ENCODE measurements at places on chromosomes 13 and 19.

DNA sequence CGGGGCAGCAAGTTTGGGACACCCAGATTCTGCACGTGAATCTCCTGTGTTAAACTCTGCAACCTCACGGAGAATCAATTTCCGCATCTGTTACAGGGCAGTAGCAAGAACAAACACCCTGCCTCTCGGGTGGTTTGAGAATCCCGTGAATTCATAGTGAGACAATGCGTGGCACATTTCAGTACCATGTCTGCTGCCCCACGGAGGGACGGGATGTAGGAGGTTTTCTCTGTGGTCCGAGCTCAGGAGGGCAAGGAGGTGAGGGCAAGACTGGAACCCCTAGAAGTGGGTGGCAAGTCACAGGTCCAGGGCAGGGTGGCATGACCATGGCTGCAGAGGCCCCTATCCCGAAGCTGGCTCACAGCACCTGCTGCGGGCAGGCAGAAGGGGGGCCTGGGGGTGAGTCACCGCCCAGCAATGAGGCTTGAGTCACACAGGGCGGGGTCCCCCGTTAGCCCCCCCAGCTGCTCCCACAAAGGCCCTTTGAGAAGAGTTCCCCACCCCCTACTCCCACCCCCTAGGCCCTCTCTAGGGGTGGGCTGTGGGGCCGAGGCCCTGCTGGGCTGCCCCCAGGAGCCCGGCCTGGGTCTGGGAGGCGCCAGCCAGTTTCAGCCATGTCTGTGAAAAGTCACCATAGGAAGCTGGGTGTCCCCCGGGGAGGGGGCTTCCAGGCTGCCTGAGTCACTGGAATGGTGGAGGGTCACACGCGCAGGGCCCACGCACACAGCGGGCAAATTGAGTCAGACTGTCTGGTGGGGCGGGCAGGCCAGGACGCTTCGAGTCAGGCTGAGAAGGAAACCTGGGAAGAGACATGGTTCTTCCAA lies 25.8 kb upstream of the NANOS3 start:
- no peak for DNase-seq

- DNase-seq = no peak
Observed at GRCh38 chr13:40798380-40798779, 9.0 kb downstream of the SLC25A15 start.

DNA sequence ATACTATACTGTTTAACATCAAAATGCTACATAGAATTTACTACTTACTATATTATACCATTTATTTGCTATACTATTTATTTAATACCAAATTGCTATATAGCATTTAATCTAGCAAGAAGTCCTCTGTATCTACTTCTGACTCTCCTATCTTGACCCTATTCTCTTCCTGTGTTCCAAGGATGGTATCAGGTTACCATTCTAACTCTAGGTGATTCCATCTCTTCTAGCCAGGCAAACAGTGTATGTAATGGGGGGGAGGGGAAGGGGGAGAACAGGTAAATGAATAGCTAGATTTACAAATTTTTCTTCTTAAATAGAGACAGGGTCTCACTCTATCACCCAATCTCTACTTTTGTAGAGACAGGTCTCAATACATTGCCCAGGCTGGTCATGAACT lies 200.3 kb downstream of the DIAPH3 start:
- no peak for DNase-seq

DNA sequence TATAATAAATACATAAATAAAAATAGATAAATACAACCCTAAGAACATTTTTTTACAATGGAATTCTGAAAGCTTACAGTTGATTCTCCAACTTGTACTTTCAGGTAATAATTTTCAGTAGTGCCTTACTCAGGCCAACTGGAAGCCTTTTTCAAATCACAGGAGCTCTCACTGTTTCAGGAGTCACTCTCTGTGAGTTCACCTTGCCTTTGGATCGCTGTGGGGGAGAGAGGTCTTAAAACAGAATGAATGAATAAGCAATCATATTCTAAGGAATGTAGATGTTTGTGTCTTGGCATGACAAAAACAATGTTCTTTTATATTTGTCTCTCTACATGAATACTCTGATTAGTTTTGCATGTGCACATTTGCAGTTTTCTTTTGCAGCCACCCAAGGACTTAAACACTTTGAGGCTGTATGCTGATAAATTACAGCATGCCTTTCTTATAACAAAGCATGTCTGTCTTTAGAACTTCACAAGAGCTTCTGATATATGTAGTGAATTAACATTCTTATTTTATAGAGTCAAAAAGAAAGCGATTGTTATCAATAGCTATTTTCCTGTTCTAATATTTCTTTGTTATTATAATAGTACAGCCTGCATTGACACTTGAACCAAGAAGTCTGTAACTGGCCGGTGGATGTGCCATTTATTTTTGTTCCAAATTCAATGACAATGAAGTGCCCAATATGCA lies 1111.5 kb upstream of the ATXN8OS start:
- no peak for DNase-seq

GRCh38 chr13:111908361-111908760 lies 158.6 kb upstream of the SOX1 start:
- DNase-seq = no peak

DNA sequence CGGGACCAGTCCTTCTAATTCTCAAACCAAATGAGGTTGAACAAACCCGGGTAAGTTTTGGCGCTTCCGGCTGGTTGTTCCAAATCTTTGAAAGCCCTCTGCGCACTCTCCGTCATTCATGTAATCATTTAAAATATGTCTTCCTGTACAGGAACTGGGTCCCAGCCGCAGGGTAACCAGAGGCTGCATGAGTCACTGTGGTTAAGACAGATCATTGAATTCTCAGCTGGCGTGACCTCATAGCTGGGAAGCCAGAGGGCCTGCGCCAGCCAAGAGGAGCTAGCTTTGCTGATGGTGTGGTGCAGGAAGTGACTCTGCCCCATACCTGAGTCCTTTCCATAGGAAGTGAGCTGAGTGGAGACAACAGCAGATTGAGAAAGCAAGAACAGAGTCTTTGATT lies 135.2 kb downstream of the TSHZ3 start:
- peak; percentile 97 for DNase-seq

DNA sequence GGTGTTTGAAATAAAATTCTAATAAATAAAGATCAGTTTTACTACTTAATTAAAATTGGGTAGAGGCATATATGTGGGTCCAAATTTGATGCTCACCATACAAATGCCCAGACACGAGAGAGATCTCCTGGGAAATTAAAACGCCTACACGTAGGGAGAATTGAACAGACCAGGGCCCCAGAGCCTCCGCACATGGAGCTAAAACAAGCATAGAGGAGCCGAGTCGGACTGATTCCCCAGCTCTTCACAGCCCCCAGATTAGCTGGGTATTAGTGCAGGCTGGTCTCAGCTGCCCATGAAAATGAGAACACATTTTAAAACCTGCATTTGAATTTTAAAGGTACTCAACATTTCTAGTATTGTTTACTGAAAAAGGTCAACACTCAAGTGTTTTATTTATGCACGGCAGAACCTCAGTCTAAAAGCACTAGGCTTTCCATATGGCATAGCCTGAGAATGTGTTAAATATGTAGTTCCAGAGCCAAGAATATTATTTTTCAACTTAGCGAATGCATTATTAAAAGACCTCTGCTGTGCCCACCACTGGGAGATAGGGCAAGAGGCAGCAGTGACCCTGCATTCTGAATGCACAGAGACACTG lies 344.8 kb downstream of the ENOX1 start:
- no peak for DNase-seq

DNA sequence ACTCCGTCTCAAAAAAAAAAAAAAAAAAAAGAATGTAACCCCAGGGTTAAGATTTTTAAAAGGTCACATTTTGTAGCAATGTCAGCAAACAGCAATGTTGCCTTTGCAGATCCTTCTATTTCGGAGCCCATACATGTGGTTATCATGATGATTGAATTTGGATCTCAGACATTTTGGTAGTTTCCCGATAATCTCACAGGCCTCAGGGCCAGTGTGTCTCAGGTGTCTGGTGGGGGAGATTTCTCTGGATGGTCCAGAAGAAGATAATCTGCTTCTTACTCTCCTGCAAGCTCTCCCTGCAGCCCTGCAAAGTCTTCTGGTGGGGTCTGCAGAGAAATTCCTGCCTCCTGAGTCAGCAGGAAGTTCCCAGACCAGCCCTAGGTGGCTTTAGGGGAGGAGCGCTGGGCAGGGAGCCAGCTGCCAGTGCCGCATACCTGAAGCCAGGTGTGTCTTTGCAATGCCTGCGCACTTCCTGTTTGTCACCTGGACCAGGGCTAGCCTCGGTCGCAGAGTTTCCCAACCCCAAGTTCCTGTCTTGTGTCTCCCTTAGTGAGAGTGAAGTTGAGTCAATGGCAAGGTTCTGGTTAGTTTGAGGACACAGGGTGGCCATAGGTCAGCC lies 1.4 kb downstream of the SH2D3A start:
- DNase-seq = no peak

- no peak for DNase-seq
Observed at GRCh38 chr19:51651216-51651846, 4.7 kb upstream of the SIGLEC14 start.

DNA sequence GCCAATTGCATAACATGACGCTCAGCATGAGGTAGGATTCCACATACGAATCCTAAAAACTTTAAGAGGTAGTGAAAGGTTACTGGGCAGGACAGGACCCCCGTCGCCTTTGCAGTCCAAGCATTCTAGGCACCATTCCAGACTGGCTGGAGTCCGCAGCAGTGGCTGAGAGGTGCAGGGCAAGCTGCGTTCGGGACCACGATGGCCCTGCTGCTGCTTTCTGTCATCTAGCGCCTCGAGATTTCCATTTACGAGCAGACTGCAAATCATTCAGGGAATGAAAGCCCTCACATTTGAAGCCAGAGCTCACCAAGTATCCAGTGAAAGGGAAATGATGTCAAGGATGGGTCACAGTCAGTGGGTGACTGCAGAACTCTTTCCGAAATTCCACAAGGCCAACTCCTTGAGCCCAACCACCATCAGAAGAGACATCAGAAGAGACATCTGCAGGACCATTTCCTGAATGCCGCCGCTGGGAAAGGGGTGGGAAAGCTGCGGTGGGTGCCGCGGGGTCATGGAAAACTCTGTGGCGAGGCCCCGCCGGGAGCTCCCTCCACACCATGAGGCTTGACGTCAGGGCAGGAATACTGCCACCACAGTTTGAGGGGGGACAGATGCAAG lies 88.3 kb downstream of the COL4A1 start:
- no peak for DNase-seq

DNA sequence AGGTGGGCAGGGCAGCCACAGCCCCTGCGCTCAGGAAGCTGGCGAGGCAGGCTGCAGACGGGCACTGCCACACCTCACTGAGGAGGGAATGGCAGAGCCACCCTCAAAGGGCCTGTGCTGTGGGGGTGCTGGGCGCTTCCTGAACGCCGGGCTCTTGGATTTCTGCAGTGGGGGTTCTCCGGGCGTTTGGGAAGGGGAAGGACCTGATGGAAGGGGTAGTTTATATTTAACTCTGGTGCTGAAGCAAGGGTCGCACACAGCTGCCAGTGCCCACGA lies 10.5 kb downstream of the GNA11 start:
- no peak for DNase-seq

- no peak for DNase-seq
Observed at GRCh38 chr19:19417628-19418245, 12.3 kb downstream of the GATAD2A start.

GRCh38 chr13:105773863-105774538 lies 761.5 kb downstream of the EFNB2 start:
- DNase-seq = no peak

- DNase-seq = no peak
Observed at GRCh38 chr19:42247640-42248199, 5.3 kb upstream of the GSK3A start.

DNA sequence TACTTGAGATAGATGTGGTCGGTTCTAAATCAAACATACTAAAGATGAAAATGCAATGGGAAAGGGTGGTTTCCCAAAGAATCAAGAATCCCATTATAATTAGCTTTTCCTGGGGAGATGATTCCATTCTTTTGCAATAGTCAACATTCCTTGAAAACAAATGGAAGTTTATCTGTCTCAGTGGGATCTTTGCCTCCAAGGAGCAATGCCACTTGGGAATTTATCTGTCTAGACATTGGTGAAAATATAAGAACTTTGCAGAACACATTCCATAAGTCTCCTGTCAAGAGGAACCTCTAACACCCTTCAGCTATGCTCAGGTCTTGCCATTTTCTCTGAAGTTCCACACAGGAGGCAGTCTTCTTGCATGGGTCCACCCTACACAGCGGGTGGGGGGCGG lies 152.5 kb downstream of the KCTD12 start:
- DNase-seq = no peak

DNA sequence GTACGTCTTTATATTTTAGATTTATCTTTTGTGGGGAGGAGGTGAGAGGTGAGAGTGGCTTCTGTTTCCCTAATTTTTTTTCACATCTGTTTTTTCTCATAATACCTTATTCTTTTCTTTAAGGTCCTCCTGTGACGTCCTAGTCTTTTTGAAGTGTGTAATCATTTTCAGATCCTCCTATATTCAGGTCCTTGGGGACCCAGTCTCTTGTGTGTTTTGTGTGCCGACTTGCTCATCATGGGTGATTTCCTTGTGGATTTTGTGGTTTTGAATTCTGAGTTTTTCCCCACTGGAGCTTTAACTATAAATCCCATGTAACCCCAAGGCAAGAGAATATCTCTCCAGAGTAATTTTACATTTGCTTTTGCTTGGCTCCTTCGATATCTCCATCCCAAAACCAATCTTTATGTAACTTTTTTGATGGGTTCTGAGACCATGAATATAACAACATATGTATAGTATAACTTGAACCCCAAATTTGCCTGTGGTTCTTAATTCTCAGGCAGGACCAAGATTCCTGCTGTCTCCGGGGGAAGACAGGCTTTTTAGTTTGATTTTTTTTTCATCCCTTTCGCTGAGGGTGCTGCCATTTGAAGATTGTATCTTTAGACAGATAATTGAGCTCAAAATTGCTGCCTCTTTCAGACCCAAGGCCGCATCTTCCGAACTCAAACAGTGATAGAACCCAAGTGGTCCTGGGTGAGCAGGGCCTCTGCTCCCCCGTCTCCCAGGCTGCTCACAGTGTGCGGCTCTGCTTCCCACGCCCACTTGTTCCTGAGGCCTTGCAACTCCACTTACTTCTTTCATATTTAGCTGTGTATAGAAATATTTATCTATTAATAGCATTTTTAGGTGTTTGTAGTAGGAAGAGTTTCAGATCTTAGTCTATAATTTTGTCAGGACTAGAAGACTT lies 59.1 kb upstream of the GPR183 start:
- DNase-seq = no peak

DNA sequence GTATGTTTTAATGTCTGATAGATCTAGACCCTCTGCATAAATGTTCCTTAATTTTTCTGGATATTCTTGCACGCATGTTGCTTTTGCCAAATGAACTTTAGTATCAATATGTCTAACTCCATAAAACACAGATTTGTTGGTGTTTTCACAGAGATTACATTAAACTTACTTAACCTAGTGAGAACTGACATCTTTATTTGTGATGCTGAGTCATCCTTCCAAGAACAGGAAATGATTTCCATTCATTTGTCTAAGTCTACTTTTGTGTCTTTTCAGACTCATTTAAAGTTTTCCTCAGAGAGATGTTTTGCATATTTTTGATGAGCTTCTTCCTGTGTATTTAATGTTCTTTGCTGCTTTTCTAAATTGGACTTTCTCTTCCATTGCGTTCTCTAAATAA lies 184.0 kb downstream of the SLC7A1 start:
- DNase-seq = no peak

DNA sequence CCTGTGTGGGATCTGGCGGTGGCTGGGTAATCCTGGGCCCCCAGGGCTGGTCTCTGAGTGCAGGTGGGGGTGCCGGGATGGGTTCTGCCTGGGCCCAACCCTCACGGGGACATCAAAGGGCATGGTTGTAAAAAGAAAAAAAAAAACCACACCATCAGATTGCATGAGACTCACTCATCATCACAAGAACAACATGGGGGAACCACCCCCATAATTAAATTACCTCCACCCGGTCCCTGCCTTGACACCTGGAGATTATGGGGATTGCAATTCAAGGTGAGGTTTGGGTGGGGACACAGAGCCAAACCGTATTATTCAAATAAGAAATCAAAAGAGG lies 14.3 kb downstream of the C1QTNF9 start:
- no peak for DNase-seq

Measured in AG09309 (cell line).